ENCODE measurements at places on chromosomes 16 and 17.
A peak's percentile ranks its signal among the peaks of the same experiment; 100 is the strongest.

- peak; percentile 64 for DNase-seq
Measured at GRCh38 chr17:81328978-81329926, 34.1 kb upstream of the SLC38A10 start.

GRCh38 chr17:2946144-2946543 lies 117.3 kb downstream of the OR1D5 start:
- no peak for DNase-seq

DNA sequence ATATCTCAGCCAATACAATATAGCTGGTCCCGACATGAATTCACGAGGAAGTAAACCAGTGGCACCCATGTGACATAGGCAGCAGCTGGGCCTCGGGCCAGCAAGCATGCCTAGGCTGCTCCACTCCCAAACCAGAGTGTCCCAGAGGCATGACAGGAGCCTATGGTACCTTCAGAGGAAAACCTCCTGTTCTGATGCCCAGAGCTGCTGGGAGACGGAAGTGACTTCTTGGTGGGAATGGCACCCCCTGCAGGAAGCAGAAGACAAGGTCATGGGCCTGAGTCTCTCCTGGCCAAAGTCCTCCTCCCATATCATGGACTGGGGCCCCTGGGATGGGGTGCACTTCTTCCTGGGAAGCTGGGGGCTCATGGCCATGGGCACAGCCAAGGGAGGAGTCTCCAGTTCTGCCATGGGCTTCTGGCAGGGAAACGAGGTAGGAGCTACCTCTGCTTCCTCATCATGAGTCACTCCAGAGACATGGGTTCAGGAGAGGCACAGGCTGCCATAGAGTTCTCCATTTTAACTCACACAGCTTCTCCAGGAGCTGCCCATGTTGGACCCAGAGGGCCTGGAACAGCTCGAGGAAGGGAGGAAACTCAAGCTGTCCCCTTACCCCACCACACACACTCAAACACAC lies 13.4 kb downstream of the FBF1 start:
- DNase-seq = no peak

DNA sequence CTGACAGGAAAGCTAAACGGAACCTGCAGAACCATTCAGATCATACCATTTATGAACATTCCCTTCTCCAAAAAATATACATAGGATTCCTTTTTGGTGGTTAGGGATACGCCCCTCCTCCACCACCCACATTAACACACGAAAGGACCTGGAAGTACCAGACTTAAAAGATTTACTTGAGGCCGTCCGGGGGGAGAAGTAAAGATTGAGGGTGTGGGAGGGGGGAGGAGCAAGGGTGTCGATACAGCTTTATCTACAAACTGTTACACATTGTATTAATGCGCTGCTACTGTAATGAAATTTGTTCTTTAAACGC lies 537 bp downstream of the PALB2 start:
- DNase-seq = no peak

DNA sequence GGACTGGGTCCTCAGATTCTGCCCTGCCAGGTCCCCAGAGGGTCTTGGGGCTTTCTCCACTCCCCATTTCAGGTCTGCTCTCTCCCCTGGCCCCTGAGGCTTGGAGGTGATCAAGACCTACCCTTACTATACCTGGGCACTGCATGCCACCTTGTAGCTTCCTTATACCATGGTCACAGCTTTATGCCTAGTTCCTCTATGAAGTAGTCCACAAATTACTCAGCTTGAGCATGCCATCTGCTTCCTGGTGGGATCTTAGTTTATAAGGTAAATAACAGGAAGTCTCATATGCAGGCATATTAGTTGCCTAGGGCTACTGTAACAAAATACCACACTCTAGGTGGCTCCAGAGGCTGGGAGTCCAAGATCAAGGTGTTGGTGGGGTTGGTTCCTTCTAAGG lies 11.0 kb upstream of the PMFBP1 start:
- no peak for DNase-seq

GRCh38 chr16:89334988-89335802 lies 117.7 kb downstream of the ZNF778 start:
- no peak for DNase-seq

DNA sequence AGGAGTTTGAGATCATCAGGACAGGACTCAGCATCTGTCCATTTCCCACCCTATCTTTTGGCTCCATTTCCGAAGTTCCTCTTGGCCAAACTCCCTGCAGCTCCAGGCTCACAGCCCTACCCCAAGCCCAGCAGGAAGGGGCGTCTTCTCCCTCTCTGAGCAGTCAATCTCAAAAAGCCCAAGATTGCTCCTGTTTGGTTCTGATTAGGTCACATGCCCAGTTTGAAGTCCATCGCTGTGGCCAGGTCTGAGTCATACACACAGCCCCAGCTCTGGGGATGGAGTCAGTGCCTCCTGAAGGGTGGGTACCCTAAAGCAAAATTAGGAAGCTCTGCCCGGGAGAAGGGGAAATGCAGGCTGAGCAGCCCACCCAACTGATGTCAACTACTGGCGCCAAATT lies 23.9 kb downstream of the SNX20 start:
- no peak for DNase-seq

- no peak for DNase-seq
Measured at GRCh38 chr17:15456972-15457722, 10.3 kb downstream of the CDRT4 start.

- DNase-seq = peak; percentile 92
Measured at GRCh38 chr16:29807426-29808218, 1.3 kb downstream of the MAZ start.

- DNase-seq = no peak
Measured at GRCh38 chr16:63349961-63350360, 1313.7 kb upstream of the CDH8 start.

DNA sequence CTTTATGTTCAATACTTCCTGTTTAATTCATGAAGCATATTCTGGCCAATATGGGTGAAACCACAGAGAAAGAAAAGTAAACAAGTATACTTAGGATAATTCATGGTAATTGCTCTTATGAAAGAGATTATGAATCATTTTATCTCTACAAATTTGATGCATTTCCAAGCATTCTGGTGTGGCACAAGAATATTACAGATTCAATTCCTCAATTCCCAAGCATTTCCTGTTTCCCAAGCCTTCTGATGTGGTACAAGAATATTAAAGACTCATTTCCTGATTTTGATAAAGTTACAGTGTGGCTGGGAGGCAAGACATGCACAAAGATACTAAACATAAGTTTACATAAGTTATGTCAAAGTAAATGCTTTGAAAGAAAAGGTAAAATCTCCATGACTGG lies 126.1 kb upstream of the NUDT7 start:
- no peak for DNase-seq

DNA sequence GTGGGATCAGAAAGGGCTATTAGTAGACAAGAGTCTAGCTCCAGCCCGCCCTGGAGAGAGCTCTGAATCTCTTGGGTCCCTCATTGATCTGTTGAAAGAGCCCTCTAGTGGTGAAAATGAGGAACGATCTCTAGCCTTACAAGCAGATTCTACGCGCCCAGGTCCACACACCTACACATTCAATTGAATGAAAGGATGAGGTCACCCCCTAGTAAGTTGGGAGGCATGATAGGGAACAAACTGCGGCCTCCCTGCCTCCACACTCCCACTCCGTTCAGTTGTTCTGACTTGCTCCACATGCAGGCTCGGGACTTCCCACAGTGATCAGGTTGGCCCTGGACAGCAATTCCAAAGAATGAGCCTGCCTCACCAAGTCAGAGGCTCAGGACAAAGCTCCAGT lies 2.9 kb upstream of the CACNG3 start:
- DNase-seq = no peak

- no peak for DNase-seq
Measured at GRCh38 chr17:69452664-69453260, 38.3 kb downstream of the MAP2K6 start.

GRCh38 chr17:77428020-77428748 lies 287.4 kb downstream of the SEC14L1 start:
- peak; percentile 48 for DNase-seq

DNA sequence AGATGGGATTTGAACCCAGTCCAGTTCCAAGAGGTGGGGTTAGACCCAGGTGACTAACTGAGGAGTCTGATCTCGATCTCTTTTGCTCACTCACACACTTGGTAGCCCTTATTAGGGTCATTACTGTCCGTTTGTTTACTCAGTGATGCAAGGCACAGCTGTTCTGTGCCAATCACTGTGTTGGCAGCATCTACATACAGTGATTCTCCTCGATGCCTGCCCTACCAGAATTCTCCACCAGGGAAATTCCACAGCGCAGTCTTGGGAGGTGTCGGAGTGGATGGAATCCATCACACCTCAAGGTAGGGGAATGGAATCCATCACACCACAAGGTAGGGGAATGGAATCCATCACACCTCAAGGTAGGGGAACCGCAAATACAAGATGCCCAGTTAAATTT lies 279.6 kb downstream of the MAF start:
- DNase-seq = no peak

GRCh38 chr17:9115214-9116191 lies 94.2 kb downstream of the NTN1 start:
- DNase-seq = no peak

- no peak for DNase-seq
Measured at GRCh38 chr17:70067134-70067533, 7.9 kb upstream of the KCNJ16 start.

All from CD4-positive, alpha-beta T cell treated with Interleukin-15 for 1 hour (primary cell).